IPS-NIHi11 (cell line): ENCODE measurements at places on chromosomes 6 and 20.

GRCh38 chr6:165843568-165844113 is 180.6 kb upstream of the PDE10A start:
- DNase-seq = no peak

- no peak for DNase-seq
Observed at GRCh38 chr6:89564752-89565427, 73.7 kb downstream of the LYRM2 start.

DNA sequence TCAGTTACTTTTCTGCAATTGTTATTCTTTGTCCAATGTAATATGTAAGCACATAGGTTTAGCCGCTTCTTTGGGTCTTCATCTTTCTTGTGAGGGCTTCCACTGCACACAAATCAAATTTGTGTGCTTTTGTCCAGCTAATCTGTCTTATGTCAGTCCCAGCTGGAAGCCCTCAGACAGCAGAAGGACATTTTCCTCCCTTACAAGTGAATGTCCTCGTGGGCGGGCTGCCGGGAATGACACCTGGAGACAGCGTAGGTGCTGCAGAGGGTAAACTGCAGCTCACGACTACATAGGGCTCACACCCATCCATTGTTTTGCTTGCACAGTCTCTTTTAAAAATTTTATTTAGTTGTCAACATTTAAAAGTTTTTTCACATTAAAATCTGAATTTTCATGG is 24.6 kb upstream of the PPP1R14C start:
- no peak for DNase-seq

DNA sequence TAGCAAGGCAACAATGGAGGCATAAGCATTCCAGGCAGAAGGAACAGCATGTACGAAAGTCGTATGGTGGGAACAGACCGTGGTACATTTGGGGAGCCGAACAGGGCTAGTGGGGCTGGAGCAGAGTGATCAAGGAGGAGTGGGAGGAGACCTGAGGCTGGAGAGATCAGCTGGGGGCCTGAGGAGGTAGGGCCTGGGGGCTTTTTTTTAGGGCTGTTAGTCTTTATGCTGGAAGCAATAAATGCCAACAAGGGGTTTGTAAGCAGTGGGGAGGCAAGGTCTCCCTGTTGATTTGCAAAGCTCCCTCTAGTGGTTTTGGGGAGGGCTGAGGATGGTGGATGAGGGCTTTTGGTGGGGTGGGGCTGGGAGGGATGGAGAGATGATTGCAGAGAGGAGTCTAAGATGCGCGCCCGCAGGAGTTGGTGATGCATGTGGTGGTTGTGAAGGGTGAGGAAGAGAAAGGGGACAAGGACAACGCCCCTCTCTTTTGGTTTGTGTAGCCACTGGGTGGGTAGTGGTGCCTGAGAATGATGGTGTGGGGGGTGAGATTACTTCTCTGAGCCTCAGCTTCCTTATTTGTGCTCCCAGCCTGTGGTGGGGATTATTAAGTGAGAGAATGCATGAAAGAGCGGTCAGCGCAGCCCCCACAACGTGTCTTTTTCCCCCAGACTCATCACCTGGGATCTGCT is 74.1 kb upstream of the TOX2 start:
- peak; percentile 79 for DNase-seq

- peak; percentile 39 for DNase-seq
Observed at GRCh38 chr6:2746557-2747061, 4.1 kb downstream of the MYLK4 start.

- no peak for DNase-seq
Observed at GRCh38 chr20:64104667-64105451, 2.5 kb downstream of the NPBWR2 start.

- no peak for DNase-seq
Observed at GRCh38 chr20:48893374-48893773, 28.1 kb upstream of the ARFGEF2 start.

DNA sequence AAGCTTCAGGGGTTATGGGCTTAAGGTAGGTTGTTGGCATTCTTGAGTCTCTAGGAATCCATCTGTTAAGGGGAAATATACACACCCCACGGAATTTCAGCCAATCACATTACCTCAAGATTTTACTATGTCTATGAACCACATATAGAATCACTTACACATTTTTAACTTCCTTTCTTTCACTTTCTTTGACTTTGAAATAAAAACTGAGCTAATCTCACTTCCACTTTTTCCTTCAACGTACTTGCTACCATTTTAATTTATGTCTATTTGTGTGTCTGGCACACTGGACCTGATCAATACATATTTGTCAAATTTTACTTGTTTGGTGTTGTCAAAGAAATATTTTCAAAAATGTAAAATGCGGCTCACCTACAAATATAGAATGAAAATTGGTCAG is 545.4 kb upstream of the JAG1 start:
- DNase-seq = no peak

- peak; percentile 55 for DNase-seq
Observed at GRCh38 chr6:62393608-62394007, 107.6 kb upstream of the KHDRBS2 start.

DNA sequence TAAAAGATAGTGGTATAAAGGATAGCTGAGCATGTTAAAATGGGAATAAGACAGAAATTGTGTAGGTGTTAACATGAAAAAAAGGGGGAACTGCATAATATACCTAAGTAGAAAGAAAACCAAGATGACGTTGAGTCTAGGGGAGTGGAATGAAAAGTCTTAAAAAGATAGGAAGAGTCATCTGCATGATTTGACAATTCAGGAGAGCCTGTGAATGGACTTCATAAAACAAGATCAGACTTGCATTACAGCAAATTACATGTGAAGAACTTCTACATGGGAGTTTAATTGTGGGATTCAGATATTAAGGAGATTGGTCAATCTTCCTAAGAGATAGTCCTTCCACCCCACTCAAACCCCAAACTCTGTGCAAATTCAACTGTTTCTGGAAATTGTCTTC is 85.5 kb downstream of the WASF1 start:
- DNase-seq = no peak

DNA sequence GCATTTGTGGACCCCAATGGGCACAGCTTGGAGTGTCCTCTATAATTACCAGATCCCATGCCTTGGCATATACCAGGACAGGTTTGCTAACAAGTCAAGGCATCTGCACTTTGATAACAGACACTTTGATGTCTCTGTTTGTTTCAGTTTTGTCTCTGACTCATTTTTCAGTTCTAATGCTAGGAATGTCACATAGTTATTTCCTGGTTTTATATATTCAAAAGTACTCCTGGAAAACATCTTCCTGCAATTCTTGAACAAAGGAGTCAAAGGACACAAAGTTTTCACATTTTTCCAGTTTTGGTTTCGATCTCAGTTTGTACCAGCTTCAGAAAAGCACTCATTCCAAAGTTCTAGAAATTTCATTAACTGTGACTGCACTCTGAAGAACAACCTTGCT is 188.1 kb downstream of the FOXC1 start:
- DNase-seq = no peak

GRCh38 chr6:47595785-47596184 is 102.6 kb upstream of the ADGRF4 start:
- peak; percentile 11 for DNase-seq

- DNase-seq = peak; percentile 11
Observed at GRCh38 chr6:62775427-62776022, 435.7 kb upstream of the FKBP1C start.

- DNase-seq = no peak
Observed at GRCh38 chr6:31169123-31169857, 1.2 kb downstream of the POU5F1 start.

DNA sequence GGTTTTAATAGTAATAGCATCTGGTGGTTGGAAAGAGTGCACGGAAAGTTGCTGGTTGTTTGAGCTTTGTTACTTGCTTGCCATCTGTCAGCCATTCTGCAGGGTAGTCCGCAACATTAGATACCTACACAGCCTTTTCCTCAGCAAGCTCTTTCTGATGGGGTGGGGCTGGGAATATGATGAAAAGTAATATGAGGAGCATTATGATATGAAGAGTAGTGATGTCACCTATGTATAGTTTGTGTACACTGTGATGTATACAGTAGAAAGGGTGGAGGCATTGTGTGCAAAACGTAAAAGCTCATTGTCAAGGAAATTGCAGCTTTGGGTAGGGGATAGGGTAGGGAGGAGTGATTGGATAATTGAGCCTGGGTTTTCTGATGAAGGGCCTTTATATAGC is 16.1 kb downstream of the SCAF8 start:
- DNase-seq = no peak

DNA sequence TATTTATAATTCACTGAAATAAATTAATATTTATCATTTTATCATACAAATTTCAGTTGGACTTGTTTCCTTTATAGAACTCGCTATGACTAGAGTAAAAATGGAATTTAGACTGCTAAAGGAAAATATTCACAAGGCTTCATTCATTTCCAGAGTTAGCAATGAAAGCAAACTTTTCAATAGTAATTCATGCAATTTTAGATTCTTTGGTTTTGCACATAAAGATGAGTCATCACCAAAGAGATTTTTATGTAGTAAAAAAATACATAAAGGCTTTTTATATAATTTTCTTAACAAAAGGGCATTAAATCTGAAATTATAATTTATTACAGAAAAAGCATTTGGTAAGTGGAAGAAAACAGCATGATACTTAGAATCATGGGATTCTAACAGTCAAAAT is 37.2 kb upstream of the STXBP5 start:
- DNase-seq = no peak

DNA sequence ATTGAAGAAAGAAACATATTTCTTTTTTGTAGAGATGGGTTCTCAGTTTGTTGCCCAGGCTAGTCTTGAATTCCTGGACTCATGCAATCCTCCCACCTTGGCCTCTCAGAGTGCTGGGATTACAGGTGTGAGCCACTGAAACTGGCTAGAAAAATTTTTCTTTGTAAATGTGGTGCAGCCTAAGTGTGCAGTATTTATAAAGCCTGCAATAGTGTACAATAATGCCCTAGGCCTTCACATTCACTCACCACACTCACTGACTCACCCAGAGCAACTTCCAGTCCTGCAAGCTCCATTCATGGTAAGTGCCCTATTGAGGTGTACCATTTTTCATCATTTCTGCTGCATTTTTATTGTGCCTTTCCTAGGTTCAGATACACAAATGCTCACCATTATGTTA is 31.4 kb downstream of the NHSL1 start:
- no peak for DNase-seq

DNA sequence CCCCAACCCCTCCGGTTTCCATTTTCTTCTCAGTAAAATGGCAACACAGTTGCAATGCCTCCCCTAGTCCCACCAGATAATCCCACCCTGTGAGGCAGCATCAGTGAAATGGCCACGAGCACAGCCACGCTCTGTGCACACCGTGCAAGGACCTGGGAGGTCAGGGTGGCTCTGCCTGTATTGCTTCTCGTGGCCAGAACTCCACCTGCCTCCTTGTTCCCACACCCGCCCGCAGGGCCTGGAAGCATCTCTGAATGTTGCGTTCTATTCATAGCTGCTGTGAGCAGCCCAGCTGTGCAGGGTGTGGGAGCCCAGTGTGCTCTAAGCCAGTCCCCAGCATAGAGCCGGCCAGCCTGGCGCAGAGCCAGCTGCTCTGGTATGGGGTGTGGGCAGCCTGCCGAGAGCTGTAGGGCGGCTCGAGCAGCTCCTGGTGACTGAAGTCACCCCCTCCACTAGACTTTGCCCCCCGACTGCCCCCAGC is 161.1 kb downstream of the DLL1 start:
- no peak for DNase-seq
